ENCODE measurements at places on chromosomes 16 and 17.

DNA sequence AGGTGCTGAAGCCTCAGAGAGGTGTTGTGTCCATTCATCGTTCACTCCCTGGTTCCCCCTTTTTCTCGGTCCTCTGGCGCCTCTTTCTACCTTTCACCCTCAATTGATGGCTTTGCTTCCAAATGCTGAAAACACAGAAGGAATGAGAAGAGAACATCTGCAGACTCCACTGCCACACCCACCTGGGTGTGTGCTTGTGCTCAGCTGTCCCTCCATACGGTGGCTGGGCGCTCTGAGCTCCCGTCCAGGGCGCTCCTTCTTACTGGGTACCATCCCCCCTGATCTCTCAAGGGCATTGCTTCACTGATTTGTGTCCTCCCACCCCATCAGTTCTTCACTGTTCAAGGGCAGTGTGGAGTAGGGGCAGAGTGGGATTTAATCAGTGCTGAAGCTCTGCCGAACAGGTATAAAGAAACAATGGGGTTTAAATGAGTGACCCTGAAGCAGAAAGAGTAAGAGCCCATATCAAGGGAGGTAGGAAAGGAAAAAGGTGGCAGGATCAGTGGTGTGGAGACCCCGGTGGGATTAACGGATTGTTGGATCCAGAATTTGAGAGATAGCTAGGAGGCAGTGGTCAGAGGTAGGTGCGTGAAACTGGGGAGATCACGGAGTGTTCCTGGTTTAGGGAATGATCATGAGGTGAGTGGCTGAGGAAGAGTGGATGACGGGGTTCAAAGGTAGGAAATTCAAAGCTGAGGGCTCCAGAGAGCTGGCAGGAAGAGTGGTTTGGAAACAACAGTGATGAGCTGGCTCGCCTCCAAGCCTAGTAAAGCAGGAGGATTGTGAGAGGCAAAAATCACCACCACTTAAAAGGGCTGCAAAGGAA lies 40.8 kb downstream of the MRTFB start:
- DNase-seq: peak; percentile 14

DNA sequence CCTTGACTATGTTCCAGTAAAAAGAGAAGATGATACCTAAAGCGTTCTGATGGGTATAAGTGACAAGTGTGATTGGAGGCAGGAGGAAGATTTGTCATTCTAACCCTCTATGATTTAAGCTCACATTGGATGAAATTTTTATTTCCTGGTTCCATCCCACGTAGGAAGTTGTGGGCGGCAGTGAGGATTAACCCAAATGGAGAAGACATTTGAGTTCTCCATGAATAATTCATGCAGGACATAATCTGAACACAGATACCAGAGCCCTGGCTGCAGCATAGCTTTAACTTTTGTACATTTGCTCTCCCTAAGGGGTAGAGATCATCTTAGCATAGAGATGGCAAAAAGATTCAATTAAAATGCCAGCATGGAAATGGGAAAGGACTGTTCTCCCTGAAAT lies 146.3 kb downstream of the SLC39A11 start:
- DNase-seq: no peak

DNA sequence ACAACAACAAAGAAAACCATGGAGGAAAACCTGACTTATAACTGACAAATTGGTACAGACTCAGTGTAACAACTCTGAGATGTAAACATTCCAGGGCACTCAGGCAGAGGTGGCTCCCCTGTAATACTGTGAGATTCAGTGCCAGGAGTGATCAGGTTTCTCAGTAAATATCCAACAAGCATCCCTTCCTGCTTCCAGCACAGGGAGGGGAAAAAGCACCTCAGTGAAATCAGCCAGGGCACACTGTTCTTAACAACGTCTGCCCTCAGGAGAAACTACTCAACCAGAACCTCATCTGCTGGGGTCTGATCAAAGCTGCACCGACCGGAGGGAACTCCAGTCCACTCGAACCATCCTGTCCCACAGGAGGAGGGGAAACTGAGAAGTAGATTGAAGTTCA lies 52.3 kb downstream of the AMFR start:
- no peak for DNase-seq

GRCh38 chr16:4897328-4897727 lies 39.6 kb downstream of the PPL start:
- DNase-seq: no peak

GRCh38 chr17:17935321-17936271 lies 36.6 kb downstream of the TOM1L2 start:
- peak; percentile 96 for DNase-seq

GRCh38 chr16:89449726-89450335 lies 40.5 kb downstream of the ANKRD11 start:
- no peak for DNase-seq

DNA sequence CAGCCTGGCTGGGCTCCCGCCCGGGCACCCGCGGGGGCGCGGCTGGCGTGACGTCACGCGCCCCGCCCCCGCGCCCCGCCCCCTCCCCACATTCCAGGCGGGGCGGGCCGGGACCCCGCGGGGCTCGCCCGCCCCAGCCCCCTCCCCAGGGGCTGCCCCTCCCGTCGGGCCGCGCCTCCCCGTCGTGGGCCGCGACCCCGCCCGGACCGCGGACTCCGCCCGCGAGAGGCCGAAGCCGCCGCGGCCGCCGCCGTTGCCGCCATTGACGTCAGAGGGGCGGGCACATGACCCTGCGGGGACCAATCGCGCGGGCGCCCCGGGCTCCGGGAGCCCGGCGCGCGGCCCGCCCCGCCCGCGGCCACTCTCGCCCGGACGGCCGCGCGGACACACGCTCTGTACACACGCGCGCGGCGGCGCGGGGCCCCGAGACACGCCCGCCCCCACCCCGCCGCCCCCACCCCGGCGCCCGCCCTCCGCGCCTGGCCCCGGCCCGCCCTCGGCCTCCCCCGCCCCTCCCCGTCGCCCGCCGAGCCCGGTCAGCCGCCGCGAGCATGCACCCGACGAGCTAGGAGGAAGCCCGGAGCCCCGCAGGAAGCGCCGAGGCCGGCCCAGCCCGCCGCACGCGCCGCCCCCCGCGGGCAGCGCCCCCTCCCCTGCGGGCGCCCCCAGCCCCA lies at the start of gene CMIP:
TSS of gene CMIP (plus strand) at position 361 of the 674 bp plus-strand sequence.
- peak; percentile 96 for DNase-seq
